ENCODE measurements at places on chromosomes 4 and X. TPM values are rescaled to one million over a fixed set of nuclear protein-coding genes. Genes with fewer than 3 reads are reported as not detected.

Gene NPY1R
- total RNA-seq = 3.8 TPM

Gene NLGN4X
- 6.7 TPM for total RNA-seq

Gene HS6ST2
- 1.9 TPM for total RNA-seq

Gene UGT2B15
- total RNA-seq = not detected

Gene FAAH2
- 0.13 TPM for total RNA-seq

Gene PAGE2
- not detected for total RNA-seq

Data from gastroesophageal sphincter (tissue), 4 donors.